ENCODE measurements at places on chromosomes 2 and 18. TPM values are rescaled to one million over a fixed set of nuclear protein-coding genes. Genes with fewer than 3 reads are reported as not detected.

CTIF gene
- 16.8 TPM for total RNA-seq

PAX8 gene
- total RNA-seq: 0.11 TPM

IL36RN gene
- total RNA-seq: not detected

NBEAL1 gene
- 25.6 TPM for total RNA-seq

TMEM37 gene
- total RNA-seq: not detected

IGFBP5 gene
- total RNA-seq: 2.0 TPM

IL36G gene
- total RNA-seq: not detected

ELOA2 gene
- not detected for total RNA-seq

ILKAP gene
- total RNA-seq: 16.6 TPM

PARD3B gene
- total RNA-seq: 11.3 TPM

UGT1A8 gene
- not detected for total RNA-seq

MBD5 gene
- total RNA-seq: 4.3 TPM

TBR1 gene
- total RNA-seq: under 0.01 TPM

NAT8 gene
- not detected for total RNA-seq

CCDC102B gene
- 74.9 TPM for total RNA-seq

ITGB6 gene
- total RNA-seq: not detected

WDSUB1 gene
- total RNA-seq: 6.8 TPM

DOK6 gene
- total RNA-seq: 1.1 TPM

MYOM1 gene
- 2.4 TPM for total RNA-seq

RASGRP3 gene
- 234 TPM for total RNA-seq

ALPP gene
- not detected for total RNA-seq

IL37 gene
- not detected for total RNA-seq

FOXD4L1 gene
- total RNA-seq: not detected

CHST9 gene
- under 0.01 TPM for total RNA-seq

LIMS2 gene
- 5.1 TPM for total RNA-seq

NCKAP5 gene
- 0.09 TPM for total RNA-seq

MYCN gene
- total RNA-seq: 8.6 TPM

RAB12 gene
- 48.4 TPM for total RNA-seq

SKOR2 gene
- total RNA-seq: not detected

SEMA4C gene
- 50.0 TPM for total RNA-seq

ARHGAP15 gene
- not detected for total RNA-seq

SIX3 gene
- not detected for total RNA-seq

FOXI3 gene
- total RNA-seq: not detected

DAW1 gene
- total RNA-seq: not detected

SP9 gene
- total RNA-seq: not detected

HOXD12 gene
- not detected for total RNA-seq

MROH2A gene
- not detected for total RNA-seq

Measured in dermis lymphatic vessel endothelial cell (primary cell).